Activated naive CD4-positive, alpha-beta T cell treated with anti-CD3 and anti-CD28 coated beads, Interleukin-2, amount 10 ng/mL, durations not matched to agents 7 days and 5 days (primary cell): ENCODE measurements at places on chromosomes 13 and 19.

GRCh38 chr13:101649488-101650126, 197.1 kb downstream of the ITGBL1 start:
- no peak for DNase-seq

GRCh38 chr19:44585371-44586133, 27.8 kb upstream of the IGSF23 start:
- no peak for DNase-seq

DNA sequence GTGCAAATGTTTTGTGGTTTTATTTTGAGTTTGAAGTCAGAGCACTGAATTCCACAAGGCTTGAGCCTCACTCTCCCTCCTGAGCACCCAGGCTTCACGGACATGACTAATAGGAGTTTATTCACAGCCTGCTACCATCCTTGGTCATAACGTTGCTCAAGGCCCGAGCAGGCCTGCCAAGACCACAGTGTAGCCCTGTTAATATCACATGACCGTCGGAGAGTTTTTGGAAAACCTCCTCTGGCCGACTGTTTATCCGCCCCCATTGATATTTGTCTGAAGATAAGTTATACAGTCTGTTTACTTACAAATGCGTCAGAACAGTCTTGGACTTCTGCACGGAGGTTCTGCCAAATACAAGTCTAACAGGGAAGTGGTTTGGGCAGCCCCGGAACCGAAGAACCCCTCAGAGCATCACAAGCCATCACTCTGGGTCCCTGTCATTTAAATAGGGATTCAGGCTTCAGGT, 89.9 kb downstream of the COL4A2 start:
- DNase-seq = no peak

DNA sequence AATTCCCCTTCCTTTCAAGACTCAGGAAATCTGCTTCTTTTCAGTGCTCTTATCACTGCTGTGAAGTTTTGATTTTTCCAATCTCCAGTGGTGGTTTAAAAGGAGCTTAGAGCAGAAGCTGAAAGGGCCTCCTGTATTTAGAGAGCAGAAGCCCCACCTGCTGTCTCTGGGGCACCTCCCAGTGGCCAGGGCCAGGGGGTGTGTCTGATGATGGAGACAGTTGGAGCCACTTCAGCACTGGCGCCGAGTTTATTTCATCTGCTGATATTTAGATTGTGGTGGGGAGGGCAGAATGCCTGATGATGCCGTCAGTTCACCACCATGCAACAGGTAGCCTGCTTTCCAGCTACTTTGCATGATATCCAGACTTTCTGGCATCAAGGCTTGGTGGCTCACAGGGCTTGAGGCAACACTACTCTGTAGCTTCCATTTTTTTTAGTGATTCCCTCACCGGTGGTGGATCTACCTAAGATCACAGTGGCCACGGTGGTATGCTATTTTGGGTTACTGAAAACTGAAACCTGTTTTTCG, 371.9 kb downstream of the KCNRG start:
- peak; percentile 29 for DNase-seq

DNA sequence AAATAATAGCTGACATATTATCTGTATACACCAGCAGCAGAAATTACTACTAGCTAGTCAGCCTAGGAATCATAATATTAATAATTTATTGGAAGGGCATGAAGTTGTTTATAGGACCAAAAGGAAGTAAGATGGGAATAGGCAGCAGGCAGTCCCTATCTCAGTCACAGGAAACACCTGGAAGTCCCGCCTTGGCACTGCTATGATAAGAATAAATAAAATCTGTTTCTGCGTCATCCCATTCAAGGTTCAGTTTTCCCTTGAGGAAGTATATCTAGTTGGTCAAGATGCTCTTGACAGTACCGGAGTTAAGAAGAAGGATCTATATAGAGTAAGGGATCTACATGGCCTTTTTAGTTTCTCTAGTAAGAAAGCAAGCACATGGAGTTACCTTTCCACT, 830.8 kb downstream of the DIAPH3 start:
- DNase-seq = no peak
